ENCODE measurements at places on chromosomes 16 and 17.

- no peaks in the 10 kb centered on the region for H3K36me3 ChIP-seq
- no peak overlapping the region for H3K4me3 ChIP-seq
- no peaks in the 10 kb centered on the region for H3K4me1 ChIP-seq
- no peak overlapping the region for H3K27ac ChIP-seq
- DNase-seq, result no peak
Observed at GRCh38 chr17:81163051-81163695, 2.1 kb upstream of the PVALEF start.

DNA sequence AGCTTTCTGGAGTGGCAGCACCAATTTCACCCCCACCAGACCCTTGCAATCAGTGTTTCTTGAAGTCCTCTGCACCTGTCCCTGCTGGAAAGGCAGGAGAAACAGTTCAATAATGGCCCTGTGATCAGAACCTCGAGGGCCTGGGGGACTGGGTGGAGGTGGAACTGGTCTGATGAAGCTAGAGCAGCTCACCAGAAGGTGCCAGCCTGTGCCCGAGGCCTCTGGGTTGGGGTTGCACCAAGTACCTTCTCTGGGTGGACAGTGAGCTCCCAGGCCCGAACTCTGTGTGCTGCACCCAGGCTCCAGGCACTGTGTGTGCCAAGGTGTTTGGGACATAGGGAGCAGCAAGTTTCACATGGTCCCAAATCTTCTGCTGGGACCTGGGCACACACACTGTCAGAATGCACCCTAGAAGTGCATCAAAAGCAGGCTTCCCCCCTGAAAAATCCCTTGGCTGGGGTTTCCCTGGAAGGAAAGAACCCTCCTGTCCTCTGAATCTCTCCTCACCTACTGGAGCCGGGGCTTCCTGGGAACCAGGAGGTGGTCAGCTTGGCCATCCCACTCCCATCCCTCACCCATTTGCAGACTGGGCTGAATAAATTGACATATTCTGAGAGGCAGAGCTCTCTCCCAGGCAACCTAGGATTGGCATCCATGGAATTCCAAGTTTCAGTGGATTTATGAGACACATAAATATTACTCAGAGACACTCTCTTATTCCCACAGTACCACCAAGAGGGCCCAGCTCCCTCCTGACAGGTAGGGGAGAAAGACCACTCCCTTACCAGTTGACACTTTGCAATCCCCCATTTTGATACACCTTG, 17.4 kb downstream of the CD300LG start:
- no peak for DNase-seq
- H3K4me3 ChIP-seq, result no peak overlapping the region
- H3K4me1 ChIP-seq, result no peaks in the 10 kb centered on the region
- H3K27ac ChIP-seq, result no peak overlapping the region
- peaks cover 6% of the 10 kb centered on the region for H3K36me3 ChIP-seq
- peaks cover 42% of the 10 kb centered on the region for H3K27me3 ChIP-seq

DNA sequence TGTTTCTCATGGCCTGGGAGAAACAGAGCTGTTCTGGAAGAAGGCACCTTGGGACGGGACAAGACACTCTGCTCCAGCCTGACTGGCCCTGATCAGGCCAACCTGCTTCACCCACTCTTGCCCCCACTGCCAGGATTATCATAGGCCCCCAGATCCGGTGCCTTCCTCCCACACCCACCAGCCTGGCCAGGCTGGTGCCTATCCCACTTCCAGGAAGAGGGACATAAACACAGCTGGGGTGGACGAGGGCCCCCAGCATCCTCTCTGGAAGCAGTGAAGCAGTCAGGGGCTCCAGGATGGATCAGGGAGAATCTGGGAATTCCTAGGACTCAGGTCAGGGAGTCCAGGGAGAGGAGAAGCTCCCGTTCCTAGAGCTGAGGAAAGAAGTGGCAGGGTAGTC, 16.9 kb upstream of the ITGA3 start:
- H3K4me3 ChIP-seq, result no peak overlapping the region
- DNase-seq, result no peak
- H3K4me1 ChIP-seq, result peaks cover 36% of the 10 kb centered on the region
- H3K27ac ChIP-seq, result no peak overlapping the region

GRCh38 chr16:27458987-27459688, 57.2 kb downstream of the IL21R start:
- H3K27ac ChIP-seq, result no peak overlapping the region
- H3K27me3 ChIP-seq, result no peaks in the 10 kb centered on the region
- H3K36me3 ChIP-seq, result peaks cover 26% of the 10 kb centered on the region

GRCh38 chr16:1938316-1938715, 4.7 kb downstream of the MSRB1 start:
- peaks cover 22% of the 10 kb centered on the region for H3K36me3 ChIP-seq
- H3K27ac ChIP-seq, result no peak overlapping the region
- no peak overlapping the region for H3K4me3 ChIP-seq
- peaks cover 5% of the 10 kb centered on the region for H3K4me1 ChIP-seq

GRCh38 chr16:53566552-53567245, 63.7 kb upstream of the AKTIP start:
- H3K27ac ChIP-seq, result no peak overlapping the region
- H3K4me1 ChIP-seq, result peaks cover 6% of the 10 kb centered on the region
- peaks cover 3% of the 10 kb centered on the region for H3K36me3 ChIP-seq
- no peak overlapping the region for H3K4me3 ChIP-seq
- H3K27me3 ChIP-seq, result no peaks in the 10 kb centered on the region

GRCh38 chr17:17227608-17228520, 9.1 kb downstream of the FLCN start:
- H3K27me3 ChIP-seq, result no peaks in the 10 kb centered on the region
- H3K4me3 ChIP-seq, result no peak overlapping the region
- H3K36me3 ChIP-seq, result peaks cover 89% of the 10 kb centered on the region

- H3K27ac ChIP-seq, result no peak overlapping the region
- no peaks in the 10 kb centered on the region for H3K4me1 ChIP-seq
- peaks cover 77% of the 10 kb centered on the region for H3K36me3 ChIP-seq
- H3K27me3 ChIP-seq, result no peaks in the 10 kb centered on the region
Observed at GRCh38 chr16:56401482-56401881, 23.9 kb downstream of the AMFR start.

DNA sequence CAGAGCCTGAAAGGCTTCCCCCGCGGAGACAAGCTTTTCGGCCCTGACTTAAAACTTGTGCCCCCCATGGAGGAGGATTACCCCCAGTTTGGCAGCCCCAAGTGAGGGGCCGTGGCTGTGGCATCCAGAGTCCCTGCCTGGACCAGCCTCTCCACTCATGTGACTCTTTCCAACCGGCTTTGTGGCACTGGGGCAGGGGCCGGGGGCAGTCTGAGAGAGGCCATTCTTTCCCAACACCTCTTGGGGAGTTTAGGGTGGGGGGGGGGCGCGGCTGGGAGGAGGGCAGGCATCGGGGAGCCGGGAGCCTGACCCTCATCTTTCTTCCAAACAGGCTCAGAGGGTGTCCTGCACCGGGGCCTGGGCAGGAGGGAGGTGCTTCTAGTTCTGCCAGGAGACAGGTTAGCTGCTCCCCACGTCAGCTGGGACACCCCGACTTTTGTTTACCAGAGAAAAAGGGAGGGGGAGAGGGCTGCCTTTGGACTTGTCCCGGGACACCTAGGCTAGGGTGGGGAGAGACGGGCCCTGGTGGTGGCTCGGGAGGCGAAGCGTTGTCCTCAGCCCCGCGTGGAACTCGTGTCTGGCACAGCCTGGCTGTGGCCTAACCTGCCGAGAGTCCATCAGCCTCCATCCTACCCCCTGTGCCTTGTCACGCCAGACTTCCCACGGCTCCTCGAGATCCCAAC, 7.3 kb upstream of the SERPINF1 start:
- H3K36me3 ChIP-seq, result no peaks in the 10 kb centered on the region
- DNase-seq, result no peak
- peaks cover 8% of the 10 kb centered on the region for H3K4me1 ChIP-seq
- no peak overlapping the region for H3K4me3 ChIP-seq
- no peak overlapping the region for H3K27ac ChIP-seq

DNA sequence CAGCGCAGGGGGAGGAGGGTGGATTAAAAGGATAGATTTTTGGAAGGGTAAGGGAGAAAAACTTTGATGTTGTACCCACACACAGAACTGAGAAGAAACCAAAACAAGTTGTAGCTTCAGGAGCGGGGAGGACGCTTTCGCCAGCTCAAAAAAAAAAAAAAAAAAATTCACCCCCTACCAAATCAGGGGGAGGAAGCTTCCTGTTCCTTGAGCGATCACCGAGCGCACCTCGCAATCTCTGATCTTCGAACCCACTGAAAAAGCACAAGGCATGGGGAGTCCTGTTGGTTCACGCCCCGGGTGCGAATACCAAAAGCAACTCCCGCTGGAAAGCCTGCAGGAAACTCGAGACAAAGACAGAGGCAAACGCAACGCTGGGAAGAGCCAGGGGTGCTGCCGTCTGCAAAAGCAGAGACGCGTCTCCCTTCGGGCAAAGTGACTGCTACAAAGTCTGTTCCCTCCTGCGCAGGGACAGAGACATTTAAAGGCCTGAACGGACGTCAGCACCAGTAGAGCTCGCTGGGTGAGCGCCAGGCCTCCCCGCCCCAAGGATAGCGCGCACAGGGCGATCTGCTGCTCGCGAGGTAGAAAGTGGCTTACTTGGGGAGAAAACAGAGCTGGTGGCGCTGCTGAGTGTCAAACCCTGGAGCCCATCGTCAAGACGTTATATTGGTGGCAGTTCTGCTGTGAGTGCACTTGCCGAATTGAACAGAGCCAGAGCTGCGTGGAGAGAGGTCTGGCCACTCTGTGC, 190.4 kb downstream of the USP22 start:
- H3K36me3 ChIP-seq, result no peaks in the 10 kb centered on the region
- DNase-seq, result peak; percentile 12
- peaks cover 11% of the 10 kb centered on the region for H3K27me3 ChIP-seq
- H3K4me1 ChIP-seq, result no peaks in the 10 kb centered on the region
- H3K4me3 ChIP-seq, result peak overlapping the region; percentile 58

DNA sequence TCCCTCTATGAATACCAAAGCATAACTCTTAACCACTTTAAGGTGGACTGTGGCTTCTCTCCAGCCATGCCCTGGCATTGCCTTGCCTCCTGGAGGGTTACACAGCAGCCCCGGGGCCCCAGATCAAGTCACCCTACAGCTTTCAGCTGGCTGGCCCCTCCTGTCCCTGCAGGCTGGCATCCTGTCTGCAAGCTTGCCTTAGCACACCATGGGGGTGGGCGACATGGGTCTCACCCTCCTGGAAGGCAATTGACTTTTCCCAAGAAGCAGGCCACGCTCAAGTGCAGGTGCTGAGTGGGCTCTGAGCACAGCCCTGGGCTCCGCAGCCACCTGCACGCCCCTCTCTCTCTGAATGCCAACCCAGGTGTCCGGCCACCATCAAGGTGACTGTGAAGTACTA, 25.8 kb upstream of the AKTIP start:
- H3K36me3 ChIP-seq, result no peaks in the 10 kb centered on the region
- DNase-seq, result no peak
- H3K27me3 ChIP-seq, result no peaks in the 10 kb centered on the region

- H3K27ac ChIP-seq, result no peak overlapping the region
- DNase-seq, result no peak
- peaks cover 15% of the 10 kb centered on the region for H3K4me1 ChIP-seq
- no peak overlapping the region for H3K4me3 ChIP-seq
- peaks cover 11% of the 10 kb centered on the region for H3K36me3 ChIP-seq
Observed at GRCh38 chr17:15464231-15464985, 3.0 kb downstream of the CDRT4 start.

DNA sequence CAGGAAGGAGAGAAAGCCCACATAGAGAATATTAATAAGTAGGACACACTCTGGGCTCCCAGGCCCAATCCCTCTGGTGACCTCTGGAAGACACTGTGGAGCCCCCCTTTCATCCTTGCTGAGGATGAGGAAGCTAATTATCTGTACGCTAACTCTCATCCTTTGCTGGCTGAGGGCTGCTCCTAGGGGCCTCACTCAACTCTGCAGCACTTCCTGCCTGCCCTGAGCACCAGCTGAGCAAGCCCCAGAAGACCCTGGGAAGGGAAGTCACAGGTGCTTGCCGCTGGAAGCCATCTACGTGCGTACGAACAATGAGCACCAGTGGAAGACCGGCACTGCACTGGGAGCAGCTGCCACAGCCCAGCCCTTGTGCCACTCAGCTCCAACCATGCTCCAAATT, 145.8 kb upstream of the CDH5 start:
- no peaks in the 10 kb centered on the region for H3K4me1 ChIP-seq
- no peak overlapping the region for H3K4me3 ChIP-seq
- H3K36me3 ChIP-seq, result no peaks in the 10 kb centered on the region
- no peak for DNase-seq
- no peak overlapping the region for H3K27ac ChIP-seq
